Endodermal cell (in vitro differentiated cells): ENCODE measurements at places on chromosomes 7 and 10. TPM values are rescaled to one million over a fixed set of nuclear protein-coding genes. Genes with fewer than 3 reads are reported as not detected.

DNA sequence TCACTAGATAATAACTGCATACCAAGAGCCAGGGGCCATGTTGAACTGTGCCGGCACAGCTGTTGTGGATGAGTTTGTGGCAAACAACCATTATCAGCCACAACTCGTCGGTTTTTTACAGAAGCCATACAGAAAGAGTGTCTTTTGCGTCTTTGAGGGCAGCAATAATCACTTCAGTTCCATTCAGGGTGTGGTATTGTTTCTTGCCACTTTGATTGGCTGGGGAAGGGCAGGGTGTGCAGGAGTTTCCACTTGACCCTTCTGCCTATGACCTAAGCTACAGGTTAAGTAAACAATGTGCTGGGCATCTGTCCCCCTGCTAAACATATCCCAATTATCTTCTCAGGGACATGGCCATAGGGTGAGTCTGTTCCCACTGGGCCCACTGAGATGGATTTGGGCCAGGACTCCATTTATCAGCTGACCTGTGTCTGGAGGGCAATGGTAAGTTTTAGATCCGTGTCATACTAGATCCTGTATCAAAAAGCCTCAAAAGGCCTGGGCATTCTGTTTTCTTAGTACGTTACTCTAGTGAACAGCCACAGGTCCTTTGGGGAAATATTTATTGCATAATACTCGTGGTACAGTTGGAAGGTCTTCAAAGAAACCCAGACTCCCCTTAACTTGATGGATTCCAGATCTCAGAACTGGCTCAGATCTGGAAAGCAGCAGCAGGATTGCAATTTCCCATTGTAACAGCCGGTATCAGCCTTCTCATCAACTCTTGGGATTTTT lies 15.9 kb downstream of the ZNF3 start:
- no peak for DNase-seq

DNA sequence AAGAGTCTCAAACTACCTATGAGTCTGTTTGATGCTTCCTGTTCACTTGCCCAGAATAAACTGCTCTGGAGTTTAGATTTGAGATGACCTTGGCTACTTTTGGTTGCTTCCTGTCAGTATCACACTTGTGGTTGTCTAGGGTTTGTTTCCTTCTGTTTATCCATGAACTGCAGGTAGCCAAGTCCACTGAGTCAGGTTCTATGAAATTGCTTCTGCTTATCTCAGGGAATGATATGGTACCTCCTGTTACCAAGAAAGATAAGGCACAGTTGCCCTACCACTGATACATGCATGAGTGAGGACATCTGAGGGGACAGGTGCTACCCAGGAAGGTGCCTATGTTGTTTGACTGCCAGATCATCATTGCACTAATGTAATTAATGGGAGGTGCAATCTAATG lies 15.8 kb upstream of the EEPD1 start:
- DNase-seq = no peak

Gene SEMA3E
- 294 and 339 TPM in 2 replicates for total RNA-seq

DNA sequence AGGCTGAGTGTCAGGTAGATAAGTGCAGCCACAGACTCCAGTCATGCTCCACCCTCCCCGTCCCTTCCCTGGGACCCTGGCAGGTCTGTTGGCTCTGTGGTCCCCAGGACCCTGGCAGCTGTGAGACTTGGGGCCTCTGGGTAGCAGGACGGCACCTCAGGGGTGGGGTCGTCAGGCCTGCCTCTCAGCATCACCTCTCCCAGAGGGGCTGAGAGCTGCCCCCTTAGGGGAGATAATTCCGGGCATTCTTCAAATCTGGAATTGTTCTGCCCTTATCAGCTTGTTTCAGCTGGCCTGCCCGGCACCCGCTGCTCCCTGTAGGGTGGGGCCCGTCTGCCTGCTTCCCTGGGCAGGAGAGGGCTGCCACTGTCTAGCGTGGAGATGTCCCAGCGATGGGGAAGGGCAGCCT lies 23.3 kb downstream of the PODXL start:
- no peak for DNase-seq

DNA sequence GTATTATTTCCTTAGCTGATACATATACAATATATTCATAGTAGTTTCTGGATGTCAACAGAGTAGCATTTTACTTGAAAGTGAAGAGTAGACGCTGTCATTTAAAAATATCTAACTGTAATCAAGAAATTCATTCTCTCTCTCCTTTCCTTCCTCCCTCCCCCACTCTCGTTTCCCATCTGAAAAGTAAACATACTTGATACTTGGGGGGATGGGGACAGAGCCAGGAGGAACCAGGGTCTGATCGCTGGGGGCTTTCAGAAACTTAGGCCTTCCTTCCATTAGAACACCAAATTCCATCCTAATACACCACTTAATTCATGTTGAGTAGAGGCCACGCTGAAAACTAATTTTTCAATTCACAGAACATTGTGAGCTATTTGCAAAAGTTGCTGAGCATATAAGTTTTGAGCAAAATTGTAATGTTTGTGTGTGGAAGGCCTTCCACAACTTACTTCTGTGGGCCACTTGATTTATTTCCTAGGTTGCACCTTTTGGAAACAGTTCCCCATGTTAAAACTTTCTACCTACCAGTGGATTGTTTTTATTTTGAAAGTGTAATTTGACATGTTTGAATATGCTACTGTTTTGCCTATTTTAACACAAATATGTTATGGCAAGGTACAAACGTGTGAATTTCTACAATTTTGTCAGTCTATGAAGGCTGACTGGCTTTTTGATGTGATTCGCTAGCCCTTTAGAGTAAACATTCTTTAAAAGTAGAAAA lies 35.2 kb downstream of the CNPY1 start:
- peak; percentile 34 for DNase-seq

GRCh38 chr10:17147884-17148489 lies 18.4 kb upstream of the CUBN start:
- DNase-seq = no peak

GRCh38 chr10:119090968-119091367 lies 10.4 kb upstream of the EIF3A start:
- no peak for DNase-seq

GRCh38 chr7:92697414-92697813 lies 107.2 kb upstream of the FAM133B start:
- no peak for DNase-seq

Gene ANKRD61
- not detected in 3 replicates for total RNA-seq

DNA sequence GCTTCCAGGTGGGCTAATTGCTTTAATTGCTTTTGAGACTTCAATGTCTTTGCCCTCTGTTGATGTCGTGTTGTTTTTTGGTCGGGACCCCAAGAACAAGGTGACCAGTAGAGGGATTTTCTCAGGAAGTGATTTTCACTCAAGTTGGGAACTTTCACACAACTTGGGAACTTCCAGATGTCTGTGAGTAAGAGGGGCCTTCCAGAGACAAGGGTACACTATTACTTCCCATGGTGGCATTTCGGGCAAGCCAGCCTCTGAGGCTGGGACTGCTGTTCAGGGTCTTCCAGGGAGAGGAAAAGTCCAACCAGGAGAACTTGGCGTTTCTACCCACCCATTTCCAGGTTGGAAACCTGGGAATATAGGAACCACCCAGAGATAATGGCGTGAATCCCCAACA lies 170.0 kb upstream of the CDCA7L start:
- no peak for DNase-seq

Gene PROSER2
- total RNA-seq = 12.7 and 13.2 TPM in 2 replicates

Gene OR2A5
- total RNA-seq = not detected in 3 replicates

DNA sequence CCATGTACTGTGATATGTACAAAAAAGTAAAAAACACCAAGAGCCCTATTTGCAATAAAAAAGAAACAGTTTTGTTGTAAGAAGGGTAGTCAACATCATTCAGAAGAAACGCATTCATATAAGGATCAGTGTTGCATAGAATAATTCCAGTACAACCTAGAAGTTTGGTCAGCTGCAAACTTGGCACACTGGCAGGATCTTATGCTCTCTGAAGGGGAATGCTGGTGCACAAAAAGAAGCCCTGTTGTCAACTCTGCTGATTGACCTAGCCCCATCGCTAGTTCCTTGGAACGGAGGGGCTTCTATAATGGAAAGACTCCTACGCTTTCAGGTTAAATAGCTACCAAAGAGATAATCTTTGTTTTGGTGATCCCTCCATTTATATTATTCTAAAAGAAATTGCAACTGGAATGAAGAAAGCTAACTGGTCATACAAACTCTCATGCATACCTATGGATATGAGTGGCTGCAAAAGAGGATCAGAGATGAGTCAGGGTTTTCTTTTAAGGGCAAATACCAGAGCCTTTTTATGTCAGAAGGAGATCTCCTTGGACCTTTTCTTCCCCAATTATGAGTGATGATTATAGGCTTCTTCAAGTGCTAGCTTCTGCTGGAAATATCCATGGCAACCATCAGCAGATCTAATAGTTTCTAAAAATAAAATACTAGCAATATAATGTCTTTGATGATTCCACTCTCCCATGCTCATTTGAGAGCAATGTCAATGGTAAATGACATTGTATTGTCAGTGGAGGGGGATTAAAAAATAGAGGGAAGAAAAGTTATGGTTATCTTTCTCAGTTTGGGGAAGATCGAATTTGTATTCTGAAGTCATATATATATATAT lies 312.4 kb upstream of the CACNA2D1 start:
- no peak for DNase-seq

GRCh38 chr10:27723436-27723835 lies 22.2 kb downstream of the MKX start:
- DNase-seq = no peak

DNA sequence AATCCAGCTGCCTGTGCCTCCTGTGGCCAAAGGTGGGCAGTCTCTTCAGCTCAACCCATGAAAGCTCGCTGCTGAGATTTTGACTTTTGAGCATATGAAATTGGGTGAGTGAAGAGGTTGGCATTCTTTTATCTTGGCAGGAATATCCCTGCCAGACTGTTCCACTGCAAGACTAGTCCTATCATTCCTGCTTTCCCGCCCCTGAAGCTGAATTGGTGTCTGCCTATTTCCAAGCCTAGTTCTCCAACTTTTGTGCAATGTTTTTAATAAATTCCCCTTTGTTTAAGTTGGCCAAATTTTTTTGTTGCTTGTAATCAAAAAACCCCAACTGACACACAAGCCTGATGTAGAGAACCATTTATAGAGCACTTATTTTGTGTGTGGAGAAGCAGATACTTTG lies 34.8 kb upstream of the BICC1 start:
- DNase-seq = no peak

- DNase-seq = no peak
Observed at GRCh38 chr10:54576541-54576940, 224.5 kb downstream of the PCDH15 start.

- DNase-seq = no peak
Observed at GRCh38 chr7:87474533-87475358, 734 bp downstream of the ABCB4 start.

DNA sequence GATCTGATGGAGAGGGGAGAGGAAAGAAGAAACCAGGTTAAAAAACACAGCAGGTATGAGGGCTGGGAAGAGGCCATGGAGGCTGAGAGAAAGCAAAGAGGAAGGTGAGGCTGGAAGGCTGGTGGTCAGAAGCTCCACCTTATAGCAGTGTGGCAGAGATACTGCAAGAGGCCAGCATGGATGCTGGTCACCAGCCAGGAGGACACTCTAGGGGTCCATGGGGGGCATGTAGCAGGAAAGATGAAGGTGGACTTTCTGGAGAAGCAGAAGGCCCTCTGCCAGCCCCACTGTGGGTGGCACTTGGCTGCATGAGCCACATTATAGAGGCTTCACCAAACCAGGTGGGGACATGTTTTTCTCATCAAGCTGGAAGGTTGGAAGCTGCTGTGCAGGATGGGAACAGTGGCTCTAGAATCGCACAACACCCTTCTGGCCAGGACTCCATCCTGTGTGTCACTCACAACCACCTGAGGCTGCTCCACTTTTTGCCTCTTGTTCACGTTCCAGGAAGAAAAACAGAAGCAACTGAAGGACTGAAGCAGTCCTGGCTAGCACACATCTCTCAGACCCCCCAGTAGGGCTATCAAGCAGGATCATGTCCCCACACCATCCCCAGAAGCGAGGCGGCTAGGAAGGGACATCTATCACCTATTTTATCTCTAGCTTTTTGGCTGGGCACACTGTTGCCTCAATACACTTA lies 587.5 kb upstream of the MGMT start:
- peak; percentile 17 for DNase-seq

Gene LRRD1
- not detected in 3 replicates for total RNA-seq

Gene SH2B2
- 8.0 and 8.9 TPM in 2 replicates for total RNA-seq

Gene DDX50
- 42.9 to 104 TPM (median 46.5 TPM) in 3 replicates for total RNA-seq

Gene TBX20
- 30.9 and 35.2 TPM in 2 replicates for total RNA-seq

DNA sequence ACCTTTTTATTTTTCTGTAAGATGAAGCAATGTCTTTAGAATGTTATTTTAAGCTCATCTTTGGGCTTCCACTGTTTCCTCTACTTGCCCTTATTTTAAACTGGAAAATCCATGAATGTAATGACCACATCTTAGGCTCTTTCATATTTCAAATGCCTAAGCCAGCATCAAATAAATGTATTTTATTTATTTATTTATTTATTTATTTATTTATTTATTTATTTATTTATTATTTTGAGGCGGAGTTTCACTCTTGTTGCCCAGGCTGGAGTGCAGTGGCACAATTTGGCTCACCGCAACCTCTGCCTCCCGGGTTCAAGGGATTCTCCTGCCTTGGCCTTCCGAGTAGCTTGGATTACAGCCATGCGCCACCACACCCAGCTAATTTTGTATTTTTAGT lies 69.2 kb downstream of the HDAC9 start:
- DNase-seq = no peak

Gene FOXI2
- total RNA-seq = 0.28 to 1.3 TPM (median 1.0 TPM) in 3 replicates

- DNase-seq = no peak
Observed at GRCh38 chr7:87213811-87214210, 5.7 kb downstream of the TMEM243 start.

DNA sequence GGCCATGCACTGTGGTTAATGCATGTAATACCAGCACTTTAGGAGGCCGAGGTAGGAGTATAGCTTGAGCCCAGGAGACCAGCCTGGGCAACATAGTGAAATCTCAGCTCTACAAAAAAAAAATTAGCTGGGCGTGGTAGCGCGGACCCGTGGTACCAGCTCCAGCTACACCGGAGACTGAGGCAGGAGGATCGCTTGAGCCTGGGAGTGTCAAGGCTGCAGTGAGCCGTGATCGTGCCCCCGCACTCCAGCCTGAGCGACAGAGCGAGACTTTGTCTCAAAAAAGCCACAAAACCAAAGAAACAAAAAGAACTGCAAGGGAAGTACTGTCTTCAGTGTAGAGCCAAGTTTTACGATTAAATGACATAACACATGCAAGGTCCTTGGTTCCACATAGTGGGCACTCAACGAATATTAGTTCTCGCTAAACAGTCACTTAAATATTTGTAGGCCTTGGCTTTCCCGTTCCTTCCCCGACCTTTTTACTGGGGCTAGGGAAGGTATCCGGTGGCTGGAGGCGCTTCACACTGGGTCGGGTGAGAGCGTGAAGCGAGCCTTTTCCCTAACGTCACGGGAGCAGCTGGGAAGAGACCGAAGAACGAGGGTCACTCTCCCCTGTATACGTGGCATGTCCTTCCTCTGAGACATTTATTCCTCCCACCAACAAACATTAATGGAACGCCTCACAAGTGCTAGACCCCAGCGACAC lies 993 bp upstream of the SND1 start:
- no peak for DNase-seq

GRCh38 chr10:125017547-125018298 lies 75.8 kb downstream of the ZRANB1 start:
- DNase-seq = no peak

Gene GIMAP8
- total RNA-seq = not detected in 3 replicates

DNA sequence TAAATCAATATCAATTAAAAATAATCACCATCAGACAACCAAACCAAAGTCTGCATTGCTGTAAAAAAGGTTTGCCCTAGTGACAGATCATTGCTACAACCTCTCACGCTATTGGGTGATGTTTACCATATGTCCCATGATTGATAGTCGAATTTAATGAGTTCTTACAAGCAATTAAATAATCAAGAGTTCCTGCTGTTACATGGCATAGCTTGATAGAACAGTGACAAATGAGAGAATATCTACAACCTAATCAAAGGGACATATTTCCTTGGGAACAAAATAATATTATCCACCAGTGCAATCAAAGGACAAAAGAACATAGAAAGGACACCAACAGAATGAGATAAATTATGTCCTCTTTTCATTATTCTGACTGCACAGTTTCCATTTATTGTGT lies 387.4 kb downstream of the ETV1 start:
- DNase-seq = no peak
